ENCODE measurements at places on chromosomes 13 and 19.

DNA sequence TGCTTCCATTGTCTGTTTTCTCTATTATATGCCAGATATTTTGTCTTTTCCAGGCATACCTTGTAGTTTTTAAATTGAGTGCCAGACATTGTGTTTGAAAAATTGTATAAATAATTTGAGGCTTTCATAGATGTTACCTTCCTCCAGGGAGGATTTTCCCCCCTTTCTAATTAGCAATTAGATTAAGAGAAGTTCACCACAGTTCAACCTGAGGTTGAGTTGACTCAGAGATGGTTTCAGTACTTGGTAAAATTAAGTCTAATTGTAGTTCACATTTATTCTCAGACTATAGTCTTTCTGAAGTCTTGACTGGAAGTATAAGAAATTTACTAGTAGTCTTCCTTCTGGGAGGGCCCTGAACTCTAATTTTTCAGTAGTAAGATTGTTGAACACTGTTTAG, 104.1 kb upstream of the SCEL start:
- DNase-seq, result no peak

- peak; percentile 44 for DNase-seq
Measured at GRCh38 chr13:42272115-42272803, at the start of gene AKAP11. Gene AKAP11, plus strand, starts transcription at chr13:42272152. Its CDS starts 14,197 bp downstream, at chr13:42286349.

DNA sequence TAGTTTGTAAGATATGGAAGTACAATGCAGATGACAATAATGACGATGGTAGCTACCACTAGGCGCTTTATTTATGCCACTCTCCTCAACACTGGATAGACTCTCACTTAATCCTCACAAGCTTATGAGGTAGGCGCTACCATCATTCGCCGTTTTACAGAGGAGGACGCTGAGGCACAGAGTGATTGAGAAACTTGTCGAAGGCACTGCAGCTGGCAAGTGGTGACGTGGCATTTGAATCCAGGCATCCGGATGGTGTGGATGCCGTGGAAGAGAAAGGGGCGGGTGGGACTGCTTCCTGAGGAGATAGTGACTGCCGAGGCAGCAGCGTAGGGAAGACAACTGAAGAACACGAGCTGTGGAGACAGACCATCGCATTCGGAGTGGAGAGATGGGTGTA, 1.3 kb upstream of the RPS9 start:
- no peak for DNase-seq

DNA sequence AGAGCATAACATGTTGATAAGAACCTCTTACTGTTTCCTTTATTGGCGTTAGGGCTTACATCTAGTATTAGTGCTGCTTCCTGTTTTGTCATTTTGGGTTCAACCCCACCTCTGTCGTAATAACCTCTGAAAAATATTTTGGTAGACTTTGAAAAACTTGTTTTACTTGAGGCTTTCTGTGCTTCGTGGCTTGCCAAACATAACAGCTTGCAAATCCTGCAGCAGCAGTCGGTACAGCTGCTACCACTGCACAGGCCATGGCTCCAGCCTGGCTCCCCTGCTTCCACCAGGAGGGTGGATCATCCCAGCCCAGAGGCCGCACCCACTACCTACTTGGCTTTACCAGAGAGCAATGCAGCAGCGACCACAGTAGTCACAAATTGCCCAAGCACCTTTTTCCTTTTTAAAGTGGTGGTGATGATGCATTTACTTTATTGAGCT, 11.8 kb upstream of the CEACAM4 start:
- peak; percentile 23 for DNase-seq

DNA sequence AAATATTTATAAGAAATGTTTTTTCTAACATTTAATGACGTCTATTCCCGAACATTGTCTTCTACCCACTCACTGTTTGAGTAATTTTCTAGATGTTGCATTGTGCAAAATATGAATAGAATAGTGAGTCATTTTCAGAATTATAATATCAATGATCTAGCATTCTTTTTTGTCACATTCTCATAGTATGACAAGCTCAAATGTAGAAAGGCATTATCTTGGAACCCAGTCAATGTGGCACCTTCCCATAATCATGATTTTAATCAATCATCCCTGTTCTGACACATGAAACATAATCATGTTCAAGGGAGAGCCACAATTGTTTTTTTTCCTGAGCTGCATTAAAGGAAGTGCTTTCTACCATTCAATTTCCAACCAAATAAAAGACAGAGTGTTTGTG, 265.8 kb downstream of the OXGR1 start:
- DNase-seq, result no peak

- no peak for DNase-seq
Measured at GRCh38 chr13:41407380-41407779, 50.0 kb upstream of the RGCC start.

DNA sequence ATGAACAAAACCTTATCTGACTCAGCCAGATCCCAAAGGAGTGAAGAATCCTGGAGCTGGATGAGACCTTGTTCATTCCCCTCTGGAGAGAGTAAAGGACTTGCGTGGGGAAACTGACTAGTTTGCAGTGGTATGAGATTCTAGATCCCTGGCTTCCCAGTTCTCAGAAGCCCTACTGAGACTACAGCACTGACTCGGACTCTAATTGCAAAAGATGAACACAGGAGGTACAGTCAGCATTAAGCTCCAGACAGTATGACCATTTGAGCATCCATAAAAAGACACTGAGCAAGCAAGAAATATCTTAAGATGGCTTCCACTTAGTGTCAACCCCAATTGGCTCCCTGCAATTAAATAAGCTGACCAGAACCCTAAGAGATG, 6.8 kb downstream of the ZC3H4 start:
- DNase-seq, result no peak

DNA sequence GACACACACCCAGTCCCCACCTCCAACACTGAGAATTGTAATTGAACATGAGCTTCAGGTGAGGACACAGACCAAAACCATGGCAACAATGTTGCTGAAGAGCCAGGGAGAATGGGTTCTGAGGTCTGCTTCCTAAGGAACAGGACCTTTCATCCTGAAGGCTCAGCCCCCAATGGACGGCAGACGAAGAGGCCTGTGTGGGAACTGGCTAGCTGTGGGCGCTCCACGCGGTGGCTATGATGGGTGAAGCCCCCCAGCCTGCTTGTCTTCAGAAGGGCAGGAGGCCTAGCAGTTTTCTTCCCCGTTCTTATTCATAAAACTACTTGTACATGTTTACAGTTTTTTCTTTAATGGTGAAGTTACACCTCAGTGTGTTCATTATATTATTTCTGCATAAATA, 136.1 kb upstream of the SPACA7 start:
- no peak for DNase-seq

- DNase-seq, result no peak
Measured at GRCh38 chr13:63351533-63351932, 1935.9 kb upstream of the PCDH20 start.

DNA sequence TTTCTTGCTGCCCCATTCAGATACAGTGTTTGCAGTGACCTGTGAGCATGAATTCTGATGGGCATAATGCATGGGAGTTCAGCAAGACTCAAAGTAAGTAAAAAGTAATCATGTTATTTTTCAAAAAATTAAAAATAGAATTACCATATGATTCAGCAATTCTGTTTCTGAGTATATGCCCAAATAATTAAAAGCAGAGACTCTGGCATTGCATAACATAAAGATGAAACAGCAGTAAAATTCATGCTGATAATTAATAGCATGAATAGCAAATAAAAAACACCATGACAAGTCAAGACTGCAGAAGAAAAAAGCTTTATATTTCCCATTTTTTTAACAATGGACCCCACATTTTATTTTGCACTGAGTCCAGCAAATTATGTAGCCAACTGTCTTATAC, 21.3 kb downstream of the RNF6 start:
- no peak for DNase-seq

DNA sequence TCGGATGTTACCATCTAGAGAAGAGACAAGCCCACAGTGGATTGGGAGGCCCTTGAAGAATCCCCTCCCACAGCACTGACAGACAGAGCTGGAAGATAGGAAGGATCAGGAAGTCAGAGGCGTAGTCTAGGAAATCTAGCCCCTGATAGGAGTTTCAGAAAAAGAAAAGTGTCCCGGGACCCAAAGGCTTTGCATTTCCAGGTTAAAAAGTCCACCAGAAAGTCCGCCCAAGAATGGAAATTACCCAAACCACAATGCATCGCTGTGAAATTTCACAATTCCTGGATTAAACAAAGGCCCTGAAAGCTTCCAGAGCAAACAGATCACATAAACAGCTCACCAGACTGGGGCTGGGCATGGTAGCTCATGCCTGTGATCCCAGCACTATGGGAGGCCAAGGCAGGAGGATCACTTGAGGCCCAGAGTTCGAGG, 146.9 kb downstream of the KDM4B start:
- DNase-seq, result no peak

DNA sequence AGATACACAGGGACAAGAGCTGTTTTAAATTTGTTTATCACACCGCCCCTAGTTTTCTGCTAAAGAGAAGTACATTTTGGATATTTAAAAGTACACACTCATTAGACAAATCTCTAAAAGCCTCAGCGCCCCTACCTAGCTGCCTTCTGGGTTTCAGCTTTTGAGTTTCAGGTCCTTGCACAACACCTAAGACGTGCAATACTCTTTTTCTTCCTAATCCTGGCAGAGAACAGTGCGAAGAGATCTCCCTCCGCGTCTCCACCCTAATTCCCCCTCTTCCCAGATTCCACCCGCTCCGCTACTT, 421 bp upstream of the KLF5 start:
- no peak for DNase-seq

GRCh38 chr19:54551293-54551692, 22.3 kb upstream of the LILRA2 start:
- DNase-seq, result no peak

DNA sequence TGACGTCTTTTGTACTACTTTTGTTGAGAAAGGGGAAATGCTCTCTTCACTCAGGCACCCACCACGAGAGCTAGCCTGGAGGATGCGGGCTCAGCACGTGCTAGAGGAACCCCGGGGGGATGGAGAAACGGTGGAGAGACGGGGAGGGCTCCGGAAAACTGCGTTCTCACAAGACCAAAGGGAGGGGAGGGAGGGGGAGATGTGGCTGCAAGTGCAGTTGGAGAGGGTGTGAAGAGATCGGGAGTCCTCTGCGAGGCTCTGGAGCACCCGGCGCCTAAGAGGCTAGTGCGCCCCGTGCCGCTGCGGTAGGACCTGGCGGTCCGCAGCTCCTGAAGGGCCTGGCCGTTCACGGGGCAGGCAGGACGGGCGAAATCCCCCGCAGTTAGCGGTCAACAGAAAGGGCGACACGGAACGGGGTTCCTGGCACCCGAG, 43.4 kb upstream of the XPO4 start:
- no peak for DNase-seq

- DNase-seq, result peak; percentile 58
Measured at GRCh38 chr13:99658261-99658991, 157.2 kb downstream of the TM9SF2 start.

DNA sequence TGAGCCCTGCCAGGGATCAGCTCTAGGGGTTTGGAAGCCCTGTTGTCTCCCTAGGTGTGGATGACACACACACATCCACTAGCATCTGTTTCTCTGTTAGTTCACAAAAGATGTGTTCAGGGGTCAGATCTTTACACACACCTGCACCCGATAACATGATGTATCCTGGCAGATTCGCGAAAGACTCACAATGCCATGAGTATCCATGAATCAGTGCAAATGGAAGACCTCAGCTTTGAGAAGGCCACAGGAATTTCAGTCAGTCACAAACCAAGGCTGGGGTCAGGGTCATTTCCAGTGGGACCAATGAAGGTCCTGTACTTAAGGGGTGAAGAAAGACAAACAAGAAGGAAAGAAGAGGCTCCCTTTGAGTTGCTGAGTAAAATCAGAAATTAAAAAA, 898.2 kb downstream of the UQCRFS1 start:
- no peak for DNase-seq

DNA sequence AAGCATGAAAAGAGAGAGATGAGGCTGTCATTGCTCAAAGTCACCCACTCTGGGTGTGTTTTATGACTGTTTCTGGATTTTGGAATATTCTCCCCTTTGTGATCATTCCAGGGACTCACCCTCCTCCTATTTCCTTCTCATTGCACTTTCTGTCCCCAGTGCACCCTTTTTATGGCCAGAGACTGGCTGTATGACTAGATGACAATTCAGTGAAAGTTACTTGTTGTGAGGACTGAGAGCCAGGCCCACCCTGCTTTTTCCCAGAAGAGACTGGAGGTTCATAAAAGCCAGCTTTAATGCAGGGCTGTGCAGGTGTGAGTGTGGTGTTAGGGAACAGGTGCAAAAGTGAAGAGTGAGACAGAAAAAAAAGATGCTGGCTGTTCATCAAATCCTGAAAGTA, 17.3 kb downstream of the CEACAM7 start:
- no peak for DNase-seq

GRCh38 chr19:13010038-13010991, 15.0 kb downstream of the NFIX start:
- DNase-seq, result no peak

DNA sequence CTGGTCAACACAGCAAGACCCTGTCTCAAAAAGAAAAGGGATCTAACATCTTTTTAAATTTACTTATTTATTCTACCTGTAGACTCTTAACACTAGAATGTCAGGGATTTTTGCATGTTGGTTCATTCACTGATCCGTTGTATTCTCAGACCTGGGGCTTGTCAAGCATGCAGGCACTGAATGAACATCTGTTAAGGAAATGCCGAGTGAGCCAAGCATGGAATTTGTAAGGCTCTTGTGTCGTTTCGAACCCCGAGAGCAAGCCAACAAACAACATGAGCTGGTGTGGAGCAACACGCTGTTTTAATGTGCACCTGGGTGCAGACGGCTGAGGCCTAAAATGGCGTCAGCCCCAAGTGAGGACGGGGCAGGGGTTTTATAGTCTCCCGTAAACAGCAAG, 10.0 kb upstream of the OR1M1 start:
- no peak for DNase-seq

DNA sequence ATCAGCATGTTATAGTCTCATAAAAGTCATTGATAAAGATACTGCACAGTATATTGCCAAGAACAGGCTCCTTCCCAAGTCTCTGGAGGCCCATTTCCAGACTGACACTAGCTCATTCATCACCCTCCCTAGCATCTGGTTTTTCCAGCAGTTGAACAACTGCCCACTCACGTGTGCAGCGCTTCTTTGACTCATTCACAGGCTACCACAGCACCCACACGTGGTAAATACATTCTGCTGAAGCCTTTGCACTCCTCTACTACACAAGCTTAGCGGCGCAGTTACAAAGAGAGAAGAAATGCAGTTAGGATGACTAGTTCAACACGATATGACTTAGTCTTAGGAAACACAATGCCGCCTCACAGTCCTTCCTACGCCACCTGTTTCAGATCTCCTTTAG, 87.7 kb downstream of the DOCK9 start:
- no peak for DNase-seq

DNA sequence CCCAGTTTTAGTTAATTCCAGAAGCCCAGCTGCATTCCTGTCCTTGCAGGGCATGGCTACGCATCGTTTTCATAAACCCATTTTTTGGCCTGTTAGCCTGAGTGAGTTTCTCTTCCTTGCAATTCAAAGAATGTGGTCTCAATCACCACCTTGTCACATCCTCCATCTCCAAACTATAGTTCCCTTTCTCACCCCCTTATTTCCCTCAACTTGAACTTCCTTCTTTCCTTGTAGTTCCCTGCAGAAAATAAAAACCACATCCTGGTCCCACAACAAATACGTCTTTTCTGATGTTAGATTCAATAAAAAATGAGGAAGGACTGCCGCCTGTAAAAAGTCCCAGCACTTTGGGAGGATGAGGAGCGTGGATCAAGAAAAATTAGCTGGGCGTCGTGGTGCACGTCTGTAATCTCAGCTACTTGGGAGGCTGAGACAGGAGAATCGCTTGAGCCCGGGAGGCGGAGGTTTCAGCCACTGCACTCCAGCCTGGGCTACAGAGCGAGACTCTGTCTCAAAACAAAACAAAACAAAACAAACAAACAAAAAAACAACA, 13.2 kb downstream of the ADGRE3 start:
- DNase-seq, result no peak

Measured in central memory CD4-positive, alpha-beta T cell (primary cell).